ENCODE measurements at places on chromosomes 1 and 21.

GRCh38 chr1:44632598-44632997 is 41.7 kb downstream of the TMEM53 start:
- no peak for DNase-seq

- no peak for DNase-seq
Measured at GRCh38 chr1:59393211-59394180, 96.6 kb downstream of the FGGY start.

DNA sequence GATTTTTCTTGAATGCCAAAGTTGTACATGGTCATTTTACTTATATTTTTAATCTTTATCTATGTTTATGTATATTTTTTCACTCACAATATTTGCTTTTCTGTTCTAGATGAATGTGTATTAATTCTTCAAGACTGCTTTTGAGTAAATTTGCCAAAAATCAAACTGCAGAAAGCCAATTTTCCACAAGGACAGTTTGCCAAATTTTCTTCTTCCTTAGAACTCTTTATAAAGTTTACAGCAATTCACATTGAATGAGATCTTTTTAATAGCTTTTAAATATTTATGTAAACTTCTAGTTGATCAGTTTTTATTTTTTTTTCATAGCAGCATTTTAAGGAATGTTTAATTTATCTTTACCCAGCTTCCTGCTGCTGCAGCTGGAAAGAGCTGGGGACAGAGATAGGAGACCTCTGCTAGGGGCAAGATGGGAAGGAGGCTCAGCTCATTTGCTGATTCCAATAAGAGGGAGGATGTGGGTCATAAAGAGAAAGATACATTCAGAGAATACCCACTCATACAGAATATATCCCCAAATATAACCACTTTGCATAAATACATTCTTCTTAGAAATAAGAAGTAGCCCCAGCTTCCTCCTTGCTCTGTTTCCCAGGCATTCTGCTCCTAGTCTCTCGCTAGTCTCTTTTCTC is 93.0 kb downstream of the ODF2L start:
- DNase-seq, result no peak

- no peak for DNase-seq
Measured at GRCh38 chr1:113147073-113147625, 74.2 kb downstream of the LRIG2 start.

GRCh38 chr1:76313304-76313703 is 238.8 kb downstream of the ST6GALNAC3 start:
- no peak for DNase-seq

DNA sequence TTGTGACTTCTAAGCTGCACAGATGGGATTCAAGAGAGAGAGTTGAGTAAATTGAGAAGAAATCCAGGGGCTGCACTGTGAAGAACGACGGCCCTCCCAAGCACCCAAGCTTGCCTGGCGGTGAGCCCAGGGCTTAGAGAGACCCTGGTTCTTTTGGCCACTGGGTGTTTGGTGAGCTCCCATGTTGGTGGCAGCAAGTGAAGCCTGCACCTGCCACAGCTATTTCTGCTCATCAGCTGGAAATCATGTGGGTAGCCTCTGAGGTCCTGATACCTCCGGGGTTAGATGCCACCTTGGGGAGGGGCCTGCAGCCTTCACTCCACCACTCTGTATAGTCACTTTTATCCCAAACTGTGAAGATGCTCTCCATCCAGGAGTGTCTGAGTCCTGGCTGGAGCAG is 6.2 kb upstream of the BTG2 start:
- no peak for DNase-seq

GRCh38 chr1:17819129-17819802 is 64.1 kb downstream of the ACTL8 start:
- DNase-seq, result no peak

- DNase-seq, result no peak
Measured at GRCh38 chr1:51288578-51288977, 41.8 kb downstream of the TTC39A start.
